ENCODE measurements at places on chromosomes 13 and 19.
A peak's percentile ranks its signal among the peaks of the same experiment; 100 is the strongest.

- no peak for DNase-seq
Observed at GRCh38 chr13:110232756-110233155, 74.2 kb downstream of the COL4A1 start.

- DNase-seq: no peak
Observed at GRCh38 chr13:44429311-44429710, 55.7 kb downstream of the SERP2 start.

DNA sequence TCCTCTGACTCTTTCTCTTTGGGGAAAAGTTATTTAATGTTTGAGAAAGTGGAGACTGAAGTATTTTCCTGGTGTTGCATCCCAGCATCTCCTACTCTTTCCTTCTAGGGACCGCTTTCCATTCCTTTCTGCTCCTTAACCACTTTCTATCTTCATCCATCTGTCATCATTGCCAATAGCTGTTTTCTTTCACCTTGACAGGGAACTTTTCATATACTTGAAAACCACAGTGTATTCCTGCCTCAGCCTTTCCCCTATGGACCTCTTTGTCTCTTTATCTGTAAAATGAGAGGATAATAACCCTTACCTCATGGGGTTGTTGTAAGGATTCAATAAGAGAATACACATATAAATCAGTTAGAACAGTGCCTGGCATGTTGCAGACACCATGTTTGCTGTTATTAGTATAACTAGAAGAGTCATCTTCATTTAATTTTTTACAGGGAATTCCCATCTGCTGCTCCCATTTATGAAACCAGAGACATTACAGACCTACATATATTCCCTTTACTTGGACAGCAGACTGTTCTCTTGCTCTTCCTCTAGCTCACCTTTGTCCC, 31.8 kb downstream of the LCP1 start:
- DNase-seq: no peak

- no peak for DNase-seq
Observed at GRCh38 chr19:11397089-11397610, 13.0 kb upstream of the EPOR start.

GRCh38 chr13:102394158-102395053, 7.4 kb downstream of the FGF14 start:
- DNase-seq: no peak

- no peak for DNase-seq
Observed at GRCh38 chr19:52648336-52649016, 10.3 kb upstream of the ZNF83 start.

- DNase-seq: no peak
Observed at GRCh38 chr13:74153316-74153715, 19.1 kb upstream of the KLF12 start.

- DNase-seq: no peak
Observed at GRCh38 chr19:19459073-19459472, 53.6 kb downstream of the GATAD2A start.

- no peak for DNase-seq
Observed at GRCh38 chr13:112808377-112809140, 118.7 kb downstream of the ATP11A start.

- DNase-seq: no peak
Observed at GRCh38 chr13:60794751-60795150, 397.7 kb downstream of the TDRD3 start.

DNA sequence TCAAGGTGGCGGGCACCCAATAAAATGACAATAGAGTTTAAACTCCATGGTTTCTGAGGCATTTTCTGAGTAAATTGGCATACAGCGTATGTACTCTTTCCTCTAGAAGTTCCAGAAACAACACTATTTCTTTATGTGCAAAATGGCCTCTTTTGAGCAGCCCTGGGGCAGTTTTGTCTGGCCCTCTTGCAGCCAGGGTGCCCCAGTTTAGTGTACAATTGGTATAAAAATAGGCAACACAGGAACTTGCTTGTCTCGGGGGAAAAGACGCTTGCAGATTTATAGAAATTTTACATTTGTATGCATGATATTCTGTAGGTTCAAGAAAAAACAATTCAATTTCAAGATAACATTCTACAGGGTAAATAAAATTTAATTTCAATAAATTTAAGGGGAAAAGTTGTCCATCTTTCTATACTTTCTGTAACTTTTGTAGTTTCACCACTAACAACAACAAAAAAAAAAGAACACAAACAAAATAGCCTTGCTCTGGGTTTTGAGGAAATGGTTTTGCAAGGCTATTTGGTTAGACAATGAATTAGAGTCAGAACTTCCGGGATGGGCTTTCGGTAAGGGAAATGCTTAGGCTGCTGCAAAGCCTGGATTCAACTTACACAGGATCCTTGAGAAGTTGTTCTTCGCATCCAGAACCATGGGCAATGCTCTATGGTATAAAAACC, 45.3 kb downstream of the LRCH1 start:
- no peak for DNase-seq

DNA sequence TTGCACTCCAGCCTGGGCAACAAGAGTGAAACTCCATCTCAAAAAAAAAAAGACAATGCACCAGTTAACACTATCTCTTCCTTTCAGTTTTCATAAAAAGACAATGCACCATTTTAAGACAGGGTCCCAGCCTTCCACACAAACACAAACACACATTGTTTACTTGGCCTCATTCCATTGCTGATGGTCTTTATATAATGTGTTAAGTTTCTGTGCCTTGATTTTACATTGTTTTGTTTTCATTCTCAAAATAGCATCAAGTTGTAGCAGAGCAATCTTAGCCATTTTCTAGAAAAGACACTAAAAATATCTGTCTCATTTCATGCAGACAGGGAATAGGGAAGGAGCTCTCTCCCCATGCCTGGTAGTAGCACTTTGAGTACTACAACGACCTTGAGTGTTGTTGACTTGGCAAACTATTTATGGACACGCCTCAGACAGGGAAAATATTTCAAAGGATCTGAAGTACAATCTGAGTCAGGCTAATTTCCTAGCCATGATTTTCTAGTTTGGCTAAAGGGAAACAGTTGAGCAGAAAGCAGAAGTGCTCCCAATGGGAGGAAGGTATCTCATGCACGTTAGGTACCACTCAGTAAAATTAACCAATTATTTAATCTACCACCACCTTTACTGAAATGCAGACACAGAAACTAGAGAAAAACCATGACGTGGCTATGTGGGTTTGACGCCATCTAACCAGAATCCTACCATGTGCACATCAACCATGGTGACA, 120.6 kb downstream of the ABCC4 start:
- no peak for DNase-seq

DNA sequence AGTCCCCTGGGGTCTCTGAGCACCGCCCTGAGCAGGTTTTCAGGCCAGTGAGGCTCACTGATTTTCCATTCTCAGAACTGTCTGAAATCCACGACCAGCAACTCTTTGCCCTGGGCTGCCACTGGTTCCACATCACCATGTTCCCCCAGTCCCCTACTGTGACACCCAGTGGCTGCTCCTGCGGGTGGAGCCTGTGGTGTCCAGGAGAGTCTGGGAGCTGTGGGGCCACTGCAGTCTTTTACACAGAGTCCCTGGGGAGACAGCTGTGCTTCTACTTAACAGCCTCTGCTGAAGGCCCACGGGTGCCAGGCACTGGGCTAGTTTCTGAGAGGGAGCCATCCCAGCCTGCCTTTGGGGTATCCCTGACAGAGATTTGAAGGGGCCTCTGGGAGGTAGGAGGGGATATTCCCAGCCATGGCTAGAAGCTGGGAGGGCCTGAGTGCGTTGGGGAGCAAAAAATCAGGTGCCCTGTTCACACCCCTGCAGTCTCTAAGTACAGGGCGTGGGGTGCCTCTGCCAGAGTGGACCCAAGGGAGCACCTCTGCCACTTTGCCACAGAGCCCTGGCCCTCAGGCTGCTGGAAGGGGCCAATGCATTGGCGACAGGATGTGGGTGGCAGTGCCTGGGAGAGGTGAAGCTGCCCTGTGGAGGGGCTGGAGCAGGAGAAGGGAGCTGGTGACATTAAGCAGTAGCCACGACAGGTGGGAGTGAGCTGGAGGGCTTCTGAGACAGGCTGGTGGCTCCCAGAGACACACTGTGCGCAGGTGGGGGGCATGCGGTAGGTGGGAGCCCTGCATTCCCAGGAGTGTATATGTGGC, 200.2 kb upstream of the ZNF536 start:
- DNase-seq: no peak

DNA sequence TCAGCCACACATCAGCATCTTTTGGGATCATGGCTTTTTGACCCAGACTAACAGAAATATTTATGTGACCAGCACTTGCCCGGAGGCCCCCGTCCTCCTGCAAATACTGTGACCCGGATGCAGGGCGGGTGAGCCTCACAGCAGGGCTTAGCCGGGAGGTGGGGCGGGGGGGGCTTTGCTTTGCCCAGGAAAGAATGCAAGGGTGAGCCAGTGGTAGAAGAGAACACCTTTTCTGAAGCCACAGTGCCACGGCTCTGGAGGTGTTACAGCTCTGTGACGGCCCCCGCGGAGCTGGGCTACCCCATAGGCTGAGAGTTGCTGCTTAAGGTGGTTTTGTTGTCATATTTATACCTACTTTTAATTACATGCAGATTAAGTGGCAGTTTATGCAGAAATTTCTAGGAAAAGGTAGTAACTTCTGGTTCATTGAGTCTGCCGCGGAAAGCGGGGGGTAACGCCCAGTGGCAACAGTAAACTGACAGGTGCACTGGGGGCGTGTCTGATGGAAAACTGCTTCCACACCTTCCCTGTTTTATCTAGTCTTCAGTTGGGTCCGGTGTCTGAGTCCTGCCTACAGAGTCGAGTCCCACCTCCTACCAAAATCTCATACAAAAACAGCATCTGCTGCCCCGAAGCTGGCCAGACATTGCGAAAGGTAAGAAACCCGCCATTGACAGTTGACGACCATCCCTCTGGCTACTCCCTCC, 187.9 kb downstream of the TEX29 start:
- DNase-seq: no peak

- DNase-seq: peak; percentile 45
Observed at GRCh38 chr13:40101708-40102359, 446.4 kb downstream of the COG6 start.

- DNase-seq: no peak
Observed at GRCh38 chr13:79527698-79528097, 46.7 kb downstream of the NDFIP2 start.

DNA sequence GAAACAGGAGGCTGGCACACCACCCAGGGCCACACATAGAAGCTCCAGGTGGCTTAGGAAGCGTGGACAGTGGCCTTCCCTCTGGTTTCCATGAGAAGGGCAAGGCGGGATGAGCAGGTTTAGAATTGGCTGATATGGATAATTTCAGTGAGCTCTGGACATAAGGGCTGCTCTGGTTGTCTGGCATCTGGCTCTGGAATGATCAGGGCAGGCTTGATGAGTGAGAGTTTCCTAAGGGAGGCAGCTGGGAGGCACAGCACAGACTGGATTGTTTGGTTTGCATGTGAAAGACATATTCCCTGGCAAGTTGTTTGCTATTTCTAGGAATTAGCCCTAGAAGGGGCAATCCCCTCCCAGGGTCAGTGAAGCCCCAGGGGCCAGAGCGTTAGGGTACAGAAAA, 129.5 kb downstream of the ATP8A2 start:
- no peak for DNase-seq

- no peak for DNase-seq
Observed at GRCh38 chr19:8395621-8396082, 5.5 kb downstream of the RAB11B start.

DNA sequence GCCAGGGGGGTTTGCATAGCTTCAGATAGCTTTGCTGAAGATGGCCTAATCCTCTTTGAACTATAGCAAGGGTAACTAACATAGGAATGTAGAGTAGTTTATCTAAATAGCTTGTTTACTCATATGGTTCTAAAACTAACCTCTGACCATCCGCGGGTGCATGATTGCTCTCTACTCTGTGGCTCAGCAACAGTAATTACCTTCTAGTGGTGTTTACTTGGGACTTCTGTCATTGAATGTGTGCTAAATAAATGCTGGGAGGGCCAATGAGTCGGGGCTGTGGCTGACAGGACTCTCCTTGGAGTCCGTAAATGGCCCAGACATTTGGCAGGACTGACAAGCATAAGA, 1461.9 kb downstream of the UQCRFS1 start:
- no peak for DNase-seq

DNA sequence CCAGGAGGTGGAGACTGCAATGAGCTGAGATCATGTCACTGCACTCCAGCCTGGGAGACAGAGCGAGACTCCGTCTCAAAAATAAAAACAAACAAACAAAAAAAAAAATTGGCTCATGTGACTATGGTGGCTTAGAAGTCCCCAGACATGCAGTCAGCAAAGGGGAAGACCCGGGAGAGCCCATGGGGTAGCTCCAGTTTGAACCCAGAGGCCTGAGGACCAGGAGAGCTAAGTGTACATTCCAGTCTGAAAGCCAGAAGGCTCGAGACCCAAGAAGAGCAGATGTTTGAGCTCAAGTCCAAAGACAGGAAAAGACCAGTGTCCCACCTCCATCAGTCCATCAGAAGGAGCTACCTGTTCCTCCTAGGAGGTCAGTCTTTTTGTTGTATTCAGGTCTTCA, 175.2 kb downstream of the TSHZ3 start:
- no peak for DNase-seq
